Hippocampal formation (tissue), 2 donors: ENCODE measurements at places on chromosomes 7 and 10.

- DNase-seq, result no peak
Observed at GRCh38 chr10:25766687-25767221, 167.3 kb upstream of the MYO3A start.

DNA sequence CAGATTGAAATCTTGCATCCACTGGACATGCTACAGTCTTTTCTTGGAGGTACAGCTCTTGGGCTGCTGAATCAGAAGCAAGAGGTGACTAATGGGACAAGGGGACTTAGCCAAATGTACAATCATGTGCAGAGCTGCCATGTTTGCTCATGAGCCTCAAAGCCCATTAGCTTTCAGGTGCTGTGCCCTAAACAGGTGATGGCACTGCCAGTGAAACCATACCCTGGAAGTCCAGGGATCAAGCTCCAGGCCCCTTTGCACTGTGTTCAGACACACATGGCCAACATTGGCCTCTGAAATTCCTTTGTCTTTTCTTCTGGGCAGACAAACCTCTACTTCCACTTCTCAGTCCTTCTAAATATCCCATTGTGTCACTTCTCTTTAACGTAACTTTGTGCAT is 328.2 kb downstream of the GRID1 start:
- DNase-seq, result no peak

GRCh38 chr7:11959121-11959520 is 127.1 kb upstream of the THSD7A start:
- no peak for DNase-seq

- DNase-seq, result no peak
Observed at GRCh38 chr10:75744261-75744660, 312.8 kb downstream of the LRMDA start.

DNA sequence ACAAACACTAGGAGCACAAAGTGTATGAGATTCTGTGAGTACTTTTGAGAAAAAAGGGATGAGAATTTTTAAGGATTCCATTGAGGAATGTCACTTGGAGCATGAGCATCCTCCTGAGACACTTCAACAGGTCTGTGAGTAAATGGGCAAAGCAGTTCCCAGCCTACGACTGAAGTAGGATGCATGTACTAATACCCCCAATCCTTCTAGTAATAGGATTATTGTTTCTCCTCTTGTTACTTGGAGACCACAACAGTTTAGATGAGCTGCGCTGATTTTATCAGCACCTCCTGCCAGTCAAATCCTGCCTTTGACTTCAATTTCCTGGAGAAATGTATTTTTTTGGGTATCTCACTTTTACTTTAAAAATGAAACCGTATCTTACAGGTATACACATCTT is 820 bp downstream of the BBS9 start:
- no peak for DNase-seq

GRCh38 chr7:12861070-12861469 is 173.6 kb downstream of the ARL4A start:
- DNase-seq, result no peak

- DNase-seq, result no peak
Observed at GRCh38 chr7:158249692-158250091, 337.9 kb downstream of the PTPRN2 start.

- DNase-seq, result no peak
Observed at GRCh38 chr10:31204090-31204489, 114.9 kb upstream of the ZEB1 start.

- DNase-seq, result no peak
Observed at GRCh38 chr10:133257489-133258065, 19.1 kb downstream of the ADAM8 start.

DNA sequence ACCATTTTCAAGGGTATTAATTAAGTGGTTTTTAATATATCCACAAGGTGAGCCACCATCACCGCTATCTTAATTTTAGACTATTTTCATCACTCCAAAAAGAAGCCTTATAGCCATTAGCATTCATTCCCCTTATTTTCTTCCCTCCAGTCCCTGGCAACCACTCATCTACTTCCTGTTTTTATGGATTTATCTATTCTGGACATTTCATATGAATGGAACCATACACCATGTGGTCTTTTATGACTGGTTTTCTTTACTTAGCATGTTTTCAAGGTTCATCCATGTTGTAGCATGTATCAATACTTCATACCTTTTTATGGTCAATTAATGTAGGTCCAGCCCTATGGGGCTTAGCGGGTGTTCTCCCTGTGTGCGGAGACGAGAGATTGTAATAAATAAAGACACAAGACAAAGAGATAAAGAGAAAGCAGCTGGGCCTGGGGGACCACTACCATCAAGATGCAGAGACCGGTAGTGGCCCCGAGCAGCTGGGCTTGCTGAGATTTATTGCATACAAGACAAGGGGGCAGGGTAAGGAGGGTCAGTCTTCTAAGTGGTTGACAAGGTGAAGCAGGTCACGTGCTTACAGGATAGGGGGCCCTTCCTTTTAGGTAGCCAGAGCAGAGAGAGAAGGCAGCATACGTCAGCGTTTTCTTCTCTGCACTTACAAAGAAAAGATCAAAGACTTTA is 14.6 kb downstream of the WBP1L start:
- no peak for DNase-seq

DNA sequence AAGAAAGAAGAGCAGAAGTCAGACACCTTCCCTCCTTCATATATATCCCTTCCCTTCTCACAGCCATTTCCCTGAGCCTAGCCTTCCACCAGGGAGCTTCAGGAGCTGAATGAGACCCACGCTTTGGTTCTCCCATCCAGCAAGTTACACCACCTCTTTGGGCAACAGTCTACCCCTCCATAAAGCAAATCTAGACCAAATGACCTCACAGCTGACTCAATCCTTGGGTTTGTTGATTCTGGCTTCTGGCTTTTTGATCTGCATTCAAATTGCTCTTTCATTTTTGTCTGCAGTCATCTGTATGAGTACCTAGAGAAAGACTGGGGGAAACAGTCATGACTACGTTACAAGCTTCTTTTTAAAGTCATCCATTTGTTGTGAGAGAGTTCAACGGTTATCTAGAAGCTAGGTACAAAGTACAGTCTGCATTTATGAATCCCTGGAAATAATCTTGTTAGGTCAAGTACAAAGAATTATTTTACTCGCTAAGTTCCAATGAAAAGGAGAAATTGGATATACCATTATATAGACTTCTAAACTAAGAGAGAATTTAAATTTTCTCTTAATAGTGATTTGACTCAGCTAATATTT is 86.3 kb downstream of the RAB11FIP2 start:
- no peak for DNase-seq

DNA sequence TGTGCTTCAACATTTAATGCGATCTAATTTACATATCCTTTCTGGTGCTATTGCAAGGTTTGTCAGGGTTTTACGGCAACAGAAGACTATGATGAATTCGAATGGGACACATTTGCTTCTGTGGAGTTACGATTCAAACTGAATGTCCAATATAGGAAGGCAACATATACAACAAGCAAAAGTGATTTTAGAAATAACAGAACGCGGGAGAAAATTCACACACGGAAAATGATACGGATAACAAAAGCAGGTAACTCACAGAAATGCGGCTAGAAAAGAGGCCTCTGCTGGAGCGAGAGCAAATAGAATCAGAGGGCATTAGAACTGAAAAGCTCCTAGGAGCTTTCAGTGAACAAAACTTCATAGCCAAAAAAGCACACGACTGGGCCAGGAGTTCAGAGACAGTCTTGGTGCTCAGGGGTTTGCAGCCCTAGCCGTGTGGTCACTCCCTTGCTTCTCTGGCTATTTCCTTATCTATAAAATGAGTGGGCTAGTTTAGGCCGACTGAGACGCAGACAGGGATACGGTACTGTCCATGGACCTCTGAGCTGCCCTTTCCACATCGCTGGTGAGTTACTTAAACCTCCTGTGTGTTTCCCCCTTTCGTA is 557 bp upstream of the TAX1BP1 start:
- DNase-seq, result no peak

DNA sequence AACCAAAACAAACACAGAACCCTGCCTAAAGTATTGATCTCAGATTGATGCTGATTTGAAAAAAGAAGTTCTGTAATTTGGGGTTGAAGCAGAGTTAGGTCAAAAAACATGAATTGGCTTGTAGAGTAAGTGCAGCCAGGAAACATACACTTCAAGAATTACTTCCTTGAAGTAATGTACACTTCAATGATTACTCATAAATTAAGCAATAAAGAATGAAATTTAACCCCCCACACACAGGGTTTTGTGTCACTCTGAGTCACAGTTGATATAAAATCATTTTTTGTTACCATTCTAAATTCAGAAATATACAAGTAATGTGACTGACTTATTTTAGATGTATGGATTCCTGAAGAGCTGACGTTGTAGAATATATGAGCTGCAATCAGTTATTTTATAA is 622.2 kb downstream of the POM121L12 start:
- no peak for DNase-seq

DNA sequence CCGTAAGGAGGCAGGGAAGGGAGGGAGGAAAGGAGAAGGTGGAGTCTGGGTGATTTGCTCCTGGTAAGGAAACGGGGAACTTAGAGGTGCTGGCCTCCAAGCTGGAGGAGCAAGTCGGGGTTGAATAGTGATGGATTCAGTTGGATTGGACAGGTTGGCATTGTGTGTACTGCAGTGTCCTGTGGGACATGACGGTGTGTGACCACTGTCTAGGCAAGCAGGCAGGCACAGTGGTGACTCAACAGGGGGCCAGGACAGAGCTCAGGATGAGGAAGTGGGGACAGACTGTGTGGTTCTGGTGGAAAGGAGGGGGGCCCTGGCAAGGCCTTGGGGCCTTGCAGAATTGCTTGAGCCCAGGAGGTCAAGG is 48.8 kb downstream of the COL26A1 start:
- DNase-seq, result no peak

GRCh38 chr10:22243321-22243720 is 25.5 kb upstream of the EBLN1 start:
- no peak for DNase-seq

- no peak for DNase-seq
Observed at GRCh38 chr7:115679976-115680375, 350.6 kb downstream of the TFEC start.

DNA sequence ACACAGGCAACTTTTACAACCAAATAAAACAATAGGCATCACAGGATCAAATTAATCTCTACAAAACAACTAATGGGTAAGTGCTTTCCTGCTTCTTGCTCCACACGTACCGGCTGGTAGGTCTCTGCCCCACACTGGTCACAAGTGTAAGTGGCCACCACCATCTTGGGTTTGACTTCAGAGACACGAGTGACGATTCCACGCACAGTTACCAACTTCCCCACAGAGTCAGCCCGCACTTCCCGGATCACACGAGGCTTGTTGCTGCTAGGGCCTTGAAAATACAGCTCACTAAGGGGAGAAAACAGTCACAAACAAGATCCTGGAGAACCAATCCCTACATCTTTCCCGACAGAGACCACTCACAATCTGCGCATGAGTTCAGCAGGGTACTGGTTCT is 2.3 kb downstream of the MCM7 start:
- DNase-seq, result no peak

DNA sequence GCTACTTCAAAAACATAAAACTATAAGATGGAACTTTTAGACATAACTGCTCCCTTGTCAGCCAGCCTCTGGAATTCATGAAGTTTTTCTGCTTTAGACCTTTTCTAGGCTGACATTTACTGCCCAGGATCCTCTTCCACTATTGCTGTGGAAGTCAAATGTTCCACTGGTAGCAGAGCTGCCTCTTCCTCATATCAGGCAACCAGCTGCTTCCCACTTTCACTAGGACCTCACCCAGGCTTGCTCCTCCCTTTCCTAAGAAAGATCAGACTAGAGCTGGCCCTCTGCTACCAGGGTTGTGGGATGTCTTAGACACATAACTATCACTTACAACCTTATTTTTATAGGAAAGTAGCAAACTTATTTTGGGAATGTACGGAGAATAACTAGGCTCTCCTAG is 121.5 kb downstream of the CTTNBP2 start:
- no peak for DNase-seq

- DNase-seq, result no peak
Observed at GRCh38 chr10:5466451-5467206, 32.7 kb downstream of the CALML5 start.

DNA sequence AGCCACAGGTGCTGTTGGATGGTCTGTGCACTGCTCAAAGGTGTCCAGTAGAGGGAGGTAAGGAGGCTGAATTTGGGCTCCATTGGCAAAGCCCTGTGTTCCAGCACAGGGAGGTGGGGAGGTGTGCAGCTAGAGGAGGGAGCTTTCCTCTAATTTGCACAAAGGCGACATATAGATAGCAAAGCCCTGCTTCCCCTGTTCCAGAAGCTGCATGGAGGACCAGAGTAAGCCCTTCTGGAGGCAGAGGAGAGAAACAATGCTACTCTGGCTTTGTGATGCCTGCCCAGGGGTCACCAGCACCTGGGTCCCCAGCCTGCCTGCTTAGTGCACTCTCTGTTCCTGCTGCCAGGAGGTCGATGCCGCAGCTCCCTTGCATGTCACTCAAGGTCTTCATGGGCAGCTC is 3.4 kb upstream of the ARHGAP22 start:
- DNase-seq, result no peak

GRCh38 chr7:157406971-157407370 is 70.2 kb downstream of the DNAJB6 start:
- DNase-seq, result no peak

DNA sequence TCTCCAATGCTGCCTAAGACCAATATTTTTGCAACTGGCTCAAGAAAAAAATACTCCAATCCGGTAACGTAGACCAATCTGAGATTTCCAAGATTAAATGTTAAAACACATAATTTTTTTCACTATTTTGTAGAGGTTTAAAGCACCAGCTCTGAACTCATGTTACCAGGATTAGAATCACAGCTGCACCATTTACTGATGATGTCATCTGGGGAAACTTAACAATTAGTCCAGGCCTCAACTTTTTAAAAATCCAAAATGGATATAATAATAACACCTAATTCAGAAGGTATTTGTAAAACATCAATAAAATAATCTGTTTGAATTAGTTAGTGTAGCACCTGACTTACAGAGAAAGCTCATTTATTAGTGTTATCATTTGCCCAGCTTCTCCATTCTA is 14.4 kb downstream of the PON1 start:
- DNase-seq, result no peak

DNA sequence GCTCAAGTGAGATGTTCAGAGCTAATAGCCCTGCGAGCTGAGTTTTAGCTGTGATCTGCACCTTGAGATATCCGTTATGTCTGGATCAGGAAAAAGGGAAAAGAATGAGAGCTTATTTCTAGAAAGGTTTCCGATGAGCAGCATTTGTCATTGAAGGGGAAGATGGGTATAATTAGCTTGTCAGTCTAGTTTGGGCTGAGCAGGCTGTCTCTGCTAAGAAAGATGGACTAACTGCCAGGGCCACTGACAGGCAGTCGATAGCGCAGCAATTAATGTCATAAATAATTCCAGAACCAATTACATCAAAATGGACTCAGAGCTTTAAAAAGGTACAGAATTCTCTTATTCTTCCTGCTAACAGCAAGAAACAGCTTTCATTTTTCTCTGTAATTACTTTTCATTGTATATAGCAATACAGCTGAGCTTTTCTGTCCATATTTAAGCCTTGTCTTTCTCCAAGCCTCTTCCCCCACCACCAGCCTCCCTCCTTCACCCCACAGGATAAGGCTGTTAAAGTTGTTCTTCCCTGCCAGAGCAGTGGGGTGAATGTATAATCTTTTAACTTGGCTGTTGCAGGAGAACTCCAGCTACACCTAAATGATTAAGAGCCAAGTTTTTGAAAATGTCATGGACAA is 1006.5 kb downstream of the KCNMA1 start:
- no peak for DNase-seq
